ENCODE measurements at places on chromosomes 6 and 20.

- peak; percentile 78 for DNase-seq
Measured at GRCh38 chr6:125843593-125843992, 52.8 kb downstream of the NCOA7 start.

DNA sequence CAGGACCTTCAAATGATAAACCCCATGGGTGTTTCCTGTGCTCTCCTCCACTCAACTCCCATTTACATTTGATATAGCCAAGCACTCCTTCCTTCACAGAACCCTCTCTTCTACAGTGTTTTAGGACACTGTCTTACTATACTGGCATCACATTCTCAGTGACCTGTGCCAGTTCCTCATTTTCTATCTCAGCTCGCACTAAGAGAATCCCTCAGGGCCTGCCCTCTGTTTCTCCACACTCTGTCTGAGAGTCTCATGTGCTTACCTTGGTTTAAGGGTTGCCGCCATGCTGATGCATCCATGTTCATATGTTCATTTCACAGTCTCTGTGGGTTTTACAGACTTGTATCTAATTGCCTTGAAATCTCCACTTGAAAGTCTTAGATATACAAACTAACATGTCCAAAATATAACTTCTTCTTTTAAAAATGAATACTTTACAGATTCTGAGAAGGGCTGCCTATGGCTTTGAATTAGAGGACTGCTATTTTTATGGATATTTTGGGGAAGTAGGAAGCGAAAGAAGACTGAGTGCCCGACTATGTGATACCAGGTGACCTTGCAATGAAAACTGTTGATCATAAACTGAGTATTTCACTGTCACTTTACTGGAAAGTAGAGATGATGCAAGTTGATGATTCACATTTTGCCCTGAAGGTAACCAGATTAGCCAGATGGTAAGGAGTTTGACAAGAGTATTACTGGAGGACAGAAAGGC lies 153.1 kb upstream of the SIM1 start:
- peak; percentile 48 for DNase-seq

GRCh38 chr20:60403105-60403741 lies 445.0 kb downstream of the CDH26 start:
- no peak for DNase-seq

DNA sequence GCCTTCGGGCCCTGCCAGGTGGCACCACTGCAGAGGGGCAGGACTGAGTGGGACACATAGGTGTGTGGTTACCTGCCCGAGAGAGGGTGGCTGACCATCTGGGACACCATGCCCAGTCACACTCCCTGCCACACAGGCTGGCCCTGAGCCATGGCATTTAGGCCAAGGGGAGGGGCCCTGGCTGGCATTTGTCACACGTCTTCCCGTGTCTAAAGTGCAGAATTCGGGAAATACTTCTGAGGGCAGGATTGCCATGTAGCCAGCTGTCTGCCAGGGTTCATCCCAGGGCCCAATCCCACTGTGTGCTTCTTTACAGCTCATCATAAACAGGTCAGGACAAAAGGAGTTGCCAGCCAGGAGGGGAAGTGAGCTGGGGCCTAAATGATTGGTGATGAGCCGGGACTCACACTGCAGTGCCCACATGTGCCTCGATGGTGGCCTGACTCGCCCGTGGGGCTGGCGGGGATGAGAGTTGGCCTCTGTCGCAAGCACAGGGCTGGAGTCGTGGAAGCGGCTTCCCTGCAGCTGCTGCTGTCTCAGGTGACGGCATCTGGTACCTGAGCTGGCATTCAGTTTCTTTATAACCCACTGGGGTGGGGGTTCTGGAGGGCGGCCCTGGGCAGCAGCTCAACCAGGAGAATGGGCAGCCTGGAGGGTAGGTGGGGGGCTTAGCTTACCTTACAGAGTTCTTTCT lies 5.9 kb upstream of the UNC93A start:
- no peak for DNase-seq

DNA sequence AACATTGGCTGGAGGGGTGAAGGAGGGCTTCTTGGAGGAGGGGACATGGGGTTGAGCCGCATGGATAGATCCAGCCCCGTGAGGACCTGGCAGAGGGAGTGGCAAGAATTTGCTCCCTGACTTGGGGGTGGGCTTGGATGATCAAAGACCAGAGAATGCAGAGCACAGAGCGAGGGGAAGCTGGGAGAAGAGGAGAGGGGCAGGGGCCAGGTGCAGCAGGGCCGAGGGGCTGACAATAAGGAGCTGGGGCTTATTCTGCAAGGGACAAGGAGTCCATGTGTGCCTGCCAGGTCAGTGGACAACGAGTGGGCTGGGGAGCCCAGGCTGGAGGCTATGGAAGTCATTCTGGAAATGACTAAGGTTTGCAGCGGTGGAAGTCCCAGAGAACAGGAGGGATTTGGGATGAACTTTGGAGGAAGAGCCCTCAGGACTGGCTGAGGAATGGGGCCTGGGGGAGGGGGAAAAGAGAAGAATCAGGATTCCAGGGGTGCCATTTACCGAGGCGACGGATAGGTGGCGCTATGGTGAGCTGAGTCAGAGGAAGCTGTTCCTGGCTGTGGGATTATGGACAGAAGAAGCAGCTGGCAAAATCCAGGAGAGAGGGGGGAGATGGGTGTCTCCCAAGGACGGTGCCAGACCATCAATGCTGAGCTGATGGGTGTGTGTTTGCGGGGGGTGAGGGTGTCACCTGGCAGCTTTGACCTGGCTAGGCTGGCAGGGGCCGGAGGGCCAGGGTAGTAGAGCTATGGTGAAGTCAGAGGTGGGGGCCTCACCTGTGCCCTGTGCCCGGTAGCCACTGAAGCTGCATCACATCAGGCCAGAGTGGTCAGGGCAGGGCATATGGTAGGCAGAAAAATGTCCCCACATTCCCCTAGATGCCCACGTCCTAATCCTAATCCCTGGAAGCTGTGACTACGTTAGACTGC lies 7.8 kb downstream of the KCNG1 start:
- peak; percentile 53 for DNase-seq

GRCh38 chr20:60008130-60008808 lies 50.0 kb downstream of the CDH26 start:
- DNase-seq, result peak; percentile 65

GRCh38 chr6:138956244-138956924 lies 31.7 kb downstream of the REPS1 start:
- peak; percentile 26 for DNase-seq

- peak; percentile 31 for DNase-seq
Measured at GRCh38 chr20:33507461-33507860, 17.6 kb downstream of the CBFA2T2 start.

GRCh38 chr6:24064106-24064505 lies 61.9 kb upstream of the NRSN1 start:
- peak; percentile 42 for DNase-seq

DNA sequence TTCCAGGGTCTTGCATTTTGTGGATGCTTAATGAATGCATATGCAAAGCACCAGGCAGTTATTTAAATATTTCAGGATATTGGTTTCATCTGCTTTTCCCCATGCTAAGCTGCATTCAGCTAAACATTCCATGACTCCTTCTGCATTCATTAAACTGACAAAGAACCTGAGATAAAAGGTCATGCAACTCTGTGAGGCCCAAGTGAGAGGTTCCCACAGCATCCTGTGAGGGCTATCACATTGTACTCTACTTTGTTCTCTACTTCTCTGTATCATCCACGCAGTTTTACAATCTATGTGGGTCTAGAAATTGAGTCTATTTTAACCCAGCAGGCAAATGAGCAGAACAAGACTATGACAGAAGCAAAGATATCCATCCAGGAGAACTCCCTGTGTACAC lies 86.4 kb upstream of the PRSS16 start:
- DNase-seq, result no peak

- DNase-seq, result no peak
Measured at GRCh38 chr6:124254941-124255685, 451.4 kb downstream of the NKAIN2 start.

- DNase-seq, result peak; percentile 77
Measured at GRCh38 chr6:90393232-90393884, 96.7 kb upstream of the BACH2 start.
